ENCODE measurements at places on chromosomes 1 and 21. TPM values are rescaled to one million over a fixed set of nuclear protein-coding genes. Genes with fewer than 3 reads are reported as not detected.

USH2A gene
- total RNA-seq: not detected

NBPF3 gene
- total RNA-seq: 12.8 TPM

VAV3 gene
- 26.2 TPM for total RNA-seq

CYP2J2 gene
- 0.88 TPM for total RNA-seq

CNKSR1 gene
- 26.0 TPM for total RNA-seq

PLA2G2A gene
- not detected for total RNA-seq

OVAAL gene
- total RNA-seq: not detected

AUNIP gene
- 5.7 TPM for total RNA-seq

TDRD10 gene
- not detected for total RNA-seq

SEC16B gene
- 0.83 TPM for total RNA-seq

ZNF326 gene
- total RNA-seq: 26.8 TPM

ASAP3 gene
- total RNA-seq: 11.8 TPM

BSDC1 gene
- total RNA-seq: 78.5 TPM

ZNF648 gene
- total RNA-seq: 1.3 TPM

AQP10 gene
- not detected for total RNA-seq

PADI1 gene
- total RNA-seq: 0.17 TPM

KISS1 gene
- not detected for total RNA-seq

TMEM269 gene
- 0.48 TPM for total RNA-seq

ZSWIM5 gene
- 0.07 TPM for total RNA-seq

PPIAL4G gene
- not detected for total RNA-seq

KANK4 gene
- 32.2 TPM for total RNA-seq

GPA33 gene
- not detected for total RNA-seq

PPP1R12B gene
- 42.0 TPM for total RNA-seq

DNAJC28 gene
- 1.2 TPM for total RNA-seq

LCA5L gene
- 2.3 TPM for total RNA-seq

AKNAD1 gene
- total RNA-seq: 2.2 TPM

C1orf226 gene
- total RNA-seq: 1.5 TPM

SYNC gene
- total RNA-seq: 9.2 TPM

CBR3 gene
- total RNA-seq: 0.86 TPM

SMIM1 gene
- total RNA-seq: 2.1 TPM

GIPC2 gene
- under 0.01 TPM for total RNA-seq

DNASE2B gene
- total RNA-seq: not detected

CD5L gene
- not detected for total RNA-seq

MTARC1 gene
- 0.61 TPM for total RNA-seq

TIE1 gene
- not detected for total RNA-seq

CENPF gene
- 52.4 TPM for total RNA-seq

KCNN3 gene
- not detected for total RNA-seq

NTNG1 gene
- 6.1 TPM for total RNA-seq

C1orf185 gene
- not detected for total RNA-seq

CHRM3 gene
- total RNA-seq: 0.03 TPM

INSRR gene
- total RNA-seq: not detected

NCF2 gene
- under 0.01 TPM for total RNA-seq

RUNX1 gene
- 126 TPM for total RNA-seq

Measured in mammary epithelial cell (primary cell).